ENCODE measurements at places on chromosomes 2 and 18.

DNA sequence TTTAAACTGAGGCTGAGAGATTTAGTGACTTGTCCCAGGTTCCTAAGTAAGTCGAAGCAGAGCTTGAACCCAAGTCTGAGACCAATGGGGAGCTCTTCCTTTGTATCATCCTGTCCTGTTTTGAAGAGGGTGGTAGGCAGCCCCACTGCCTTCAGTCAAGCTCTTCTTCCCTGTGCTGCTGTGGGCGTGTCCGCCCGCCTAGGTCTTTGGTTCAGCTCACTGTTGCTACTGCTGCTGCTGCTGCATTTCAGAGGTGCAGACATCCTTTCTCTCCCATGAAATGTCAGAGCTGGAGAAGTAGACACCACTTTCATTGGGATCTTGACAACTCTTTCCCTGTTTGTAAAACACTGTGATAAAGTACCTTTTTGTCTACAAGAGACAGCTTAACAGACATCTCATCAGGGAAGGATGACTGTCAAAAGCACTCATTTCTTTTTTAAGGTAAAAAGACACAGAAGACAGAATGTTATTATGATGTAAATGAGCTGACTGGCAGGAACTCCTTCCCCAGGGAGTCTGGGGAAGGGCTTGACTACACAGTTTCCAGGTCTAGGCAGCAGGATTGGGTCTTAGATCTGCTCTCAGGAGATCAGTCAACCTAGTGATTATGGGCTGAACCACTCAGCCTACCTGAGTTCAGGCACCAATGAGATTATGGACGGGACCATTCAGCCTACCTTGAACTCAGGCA lies 91.7 kb upstream of the TRIB2 start:
- no peak for DNase-seq

- DNase-seq, result no peak
Observed at GRCh38 chr18:8839281-8839680, 133.9 kb downstream of the MTCL1 start.

- DNase-seq, result no peak
Observed at GRCh38 chr2:153476491-153476815, 2.1 kb downstream of the RPRM start.

DNA sequence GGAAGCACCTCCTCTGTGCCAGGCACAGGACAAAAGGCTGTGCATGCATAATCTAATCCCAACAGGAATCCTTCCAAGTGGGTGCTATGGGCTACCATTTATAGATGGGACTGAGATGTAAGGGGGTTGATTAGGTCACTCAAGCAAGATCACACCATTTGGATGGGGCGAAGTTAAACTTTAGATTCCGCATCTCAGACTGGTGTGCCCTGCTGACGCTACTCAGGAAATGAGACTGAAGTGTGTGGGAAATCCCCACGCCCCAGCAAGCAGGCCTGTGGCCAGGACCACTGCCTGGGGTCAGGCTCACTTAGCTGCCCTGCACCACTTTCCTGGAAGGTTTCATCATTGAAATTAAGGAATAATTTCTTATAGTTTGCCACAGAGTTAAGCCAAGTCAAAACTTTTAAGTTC lies 70.5 kb upstream of the PPP1CB start:
- DNase-seq, result no peak

DNA sequence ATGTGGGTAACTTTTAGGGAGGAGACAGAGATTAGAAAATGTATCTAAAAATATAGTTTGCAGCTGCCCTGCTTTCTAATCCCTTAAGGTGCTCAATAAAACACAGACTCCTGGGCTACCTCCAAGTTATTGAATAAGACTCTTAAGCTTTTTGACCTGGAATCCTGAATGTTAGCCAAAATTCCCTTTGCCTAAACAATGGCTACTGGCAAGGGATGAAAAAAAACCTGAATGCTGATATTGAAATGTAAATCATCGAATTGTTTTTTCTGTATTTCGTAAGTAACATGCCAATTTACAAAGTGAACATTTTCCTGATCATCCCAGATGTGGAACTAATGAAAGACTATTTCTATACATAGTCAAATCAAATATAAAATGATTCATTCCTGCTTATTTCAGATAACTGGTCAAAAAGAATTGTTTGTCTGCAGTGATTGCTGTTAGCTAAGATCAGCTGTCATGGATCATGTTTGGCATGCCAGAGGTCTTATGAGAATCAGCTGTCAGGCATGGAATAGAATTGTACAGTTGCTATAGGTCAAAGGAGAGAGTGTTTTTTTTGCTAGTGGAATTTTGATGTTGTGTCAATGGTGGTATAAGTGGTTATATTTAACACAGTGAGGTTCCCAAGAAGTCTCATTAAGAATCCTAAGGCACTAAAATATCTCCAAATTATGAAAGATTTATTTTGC lies 363.6 kb upstream of the CWC22 start:
- no peak for DNase-seq

GRCh38 chr2:159612255-159612901 lies 4.0 kb downstream of the BAZ2B start:
- no peak for DNase-seq

DNA sequence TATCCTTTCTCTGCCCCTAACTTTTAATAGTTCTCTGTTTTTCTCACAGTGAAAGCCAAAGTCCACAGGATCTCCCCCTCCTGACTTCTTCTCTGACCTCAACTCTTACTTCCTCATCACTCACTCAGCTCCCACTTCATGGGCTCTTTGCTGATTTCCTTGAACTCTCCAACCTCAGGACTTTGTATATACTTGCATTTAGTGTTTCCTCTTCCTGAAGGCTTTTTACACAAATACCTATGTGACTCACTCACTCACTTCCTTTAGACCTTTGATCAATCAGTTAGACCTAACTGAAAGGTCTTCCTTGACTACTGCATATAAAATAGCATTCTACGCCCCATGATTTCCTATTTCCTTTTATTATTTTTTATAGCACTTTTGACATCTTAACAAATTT lies 233.1 kb upstream of the MEX3C start:
- no peak for DNase-seq

- DNase-seq, result peak; percentile 25
Observed at GRCh38 chr2:236997069-236997715, 88.5 kb upstream of the COPS8 start.

DNA sequence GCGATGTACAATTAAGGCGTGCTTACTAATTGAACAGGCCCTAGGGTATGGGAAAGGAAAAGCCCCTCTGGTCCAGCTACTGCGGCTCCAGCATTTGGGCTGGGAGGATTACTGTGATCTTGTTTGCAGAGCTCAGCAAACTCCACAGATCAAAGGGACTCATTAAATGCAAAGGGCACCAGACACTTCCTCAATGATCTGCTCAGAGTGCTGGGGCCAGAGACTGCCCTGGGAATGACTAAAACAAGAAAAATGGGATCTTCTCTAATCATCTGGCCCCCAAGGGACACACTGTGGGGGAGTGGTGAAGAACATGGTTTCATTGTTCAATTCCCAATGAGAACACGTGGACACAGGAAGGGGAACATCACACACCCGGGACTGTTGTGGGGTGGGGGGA lies 85.0 kb downstream of the MARCHF4 start:
- DNase-seq, result no peak

DNA sequence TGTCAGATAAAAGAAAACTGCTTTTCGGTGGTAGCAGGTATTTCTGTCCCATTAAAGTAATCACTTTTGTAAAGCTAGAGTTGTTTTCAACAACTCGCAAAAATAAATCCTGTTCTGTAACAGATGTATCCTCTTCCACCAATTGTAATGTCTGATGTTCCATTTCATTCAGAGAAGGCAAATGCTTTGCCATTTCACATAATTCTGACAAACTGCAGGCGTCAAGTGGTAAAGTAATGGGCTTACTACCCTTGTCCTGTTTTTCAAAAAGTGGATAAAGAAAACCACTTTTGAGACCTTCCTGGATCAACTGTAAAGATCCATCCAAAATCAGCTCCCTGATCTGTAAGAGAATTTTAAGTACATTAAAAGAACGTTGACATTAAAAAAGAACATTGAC lies 16.6 kb downstream of the METTL4 start:
- DNase-seq, result no peak

GRCh38 chr2:59745085-59745484 lies 808.4 kb downstream of the BCL11A start:
- no peak for DNase-seq

GRCh38 chr2:45845566-45845965 lies 194.1 kb downstream of the PRKCE start:
- DNase-seq, result no peak

- DNase-seq, result no peak
Observed at GRCh38 chr18:29185801-29186200, 1008.9 kb upstream of the CDH2 start.

- DNase-seq, result no peak
Observed at GRCh38 chr2:37898448-37898847, 26.6 kb upstream of the RMDN2 start.

DNA sequence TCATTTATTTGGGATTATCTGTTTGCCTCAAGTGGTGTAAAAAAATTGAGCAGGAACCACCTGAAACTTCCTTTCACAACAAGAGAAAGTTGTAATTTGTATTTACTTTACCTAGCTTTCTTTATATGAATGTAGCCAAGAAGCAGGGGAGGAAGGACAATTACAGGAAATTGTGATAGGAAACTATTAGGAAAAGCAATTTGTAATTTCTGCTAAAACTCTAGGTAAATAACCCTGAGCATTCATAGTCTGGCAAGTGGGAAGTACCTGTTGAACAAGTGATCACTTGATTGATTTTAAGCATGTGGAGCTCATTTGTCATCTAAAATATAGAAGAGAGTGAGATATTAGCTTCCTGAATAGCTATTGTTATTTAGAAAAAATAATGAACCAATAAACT lies 5.0 kb downstream of the TFPI start:
- DNase-seq, result no peak

DNA sequence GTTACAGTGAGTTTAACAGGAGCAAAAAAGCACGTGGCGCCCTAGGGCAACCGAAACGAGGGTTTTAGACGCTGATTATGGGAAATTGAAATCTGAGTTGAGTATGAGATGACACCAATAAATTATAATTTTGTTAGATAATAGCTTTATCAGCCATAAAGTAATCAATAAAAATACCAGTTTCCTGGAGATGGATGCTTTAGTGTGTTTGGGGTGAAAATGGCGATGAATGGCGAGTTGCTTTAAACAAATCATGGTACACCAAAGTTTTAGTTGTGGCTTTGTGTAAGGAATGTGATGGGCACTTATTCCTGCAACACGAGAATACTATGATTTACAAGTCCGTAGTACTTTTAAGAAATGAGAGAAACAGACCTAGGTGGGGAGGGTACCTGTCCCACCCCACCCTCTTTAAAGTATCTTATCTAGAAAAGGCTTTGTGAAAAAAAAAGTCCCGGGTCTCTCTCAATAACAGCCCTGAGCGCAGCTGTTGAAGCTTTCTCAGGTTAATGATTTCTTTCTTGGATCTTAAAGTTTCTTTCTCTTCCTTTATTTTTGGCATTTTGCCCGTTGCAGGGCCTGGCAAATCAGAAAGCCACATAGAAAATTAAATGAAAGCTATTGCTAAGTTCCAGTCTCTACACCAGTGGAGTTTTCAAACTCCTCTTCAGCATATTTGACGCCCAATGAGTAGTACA lies 1.5 kb upstream of the RRM2 start:
- DNase-seq, result no peak

GRCh38 chr2:10232096-10232815 lies 70.4 kb upstream of the HPCAL1 start:
- DNase-seq, result no peak

DNA sequence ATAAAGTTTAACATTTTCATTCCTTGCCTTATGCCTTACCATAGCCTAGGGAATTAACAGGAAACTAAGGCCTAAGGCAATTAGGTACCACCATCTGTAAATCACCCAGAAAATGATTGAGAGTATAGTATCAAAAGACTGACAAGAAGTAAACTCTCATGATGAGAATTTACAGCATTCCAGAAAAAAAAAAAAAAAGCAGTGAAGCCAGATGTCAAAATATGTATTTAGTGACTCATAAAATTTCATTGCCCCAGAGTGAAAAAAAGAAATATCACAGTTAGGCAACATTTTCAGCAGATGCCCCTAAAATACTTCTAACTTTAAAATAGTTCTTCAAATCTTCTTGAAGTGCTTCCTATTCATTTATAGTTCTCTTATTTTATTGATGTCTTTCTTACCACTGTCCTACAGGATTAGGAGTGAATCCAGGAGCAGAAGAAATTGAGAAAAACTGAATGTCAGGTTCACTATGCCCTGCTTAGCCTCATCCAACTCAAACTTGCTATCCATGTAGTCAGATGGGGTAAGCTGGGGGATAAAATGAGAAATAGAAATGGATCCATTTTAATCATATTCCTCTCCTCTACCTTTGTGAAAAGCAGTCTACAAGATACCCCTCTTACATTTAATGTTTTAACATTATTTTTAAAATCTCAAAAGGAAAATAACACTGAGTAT lies 57.3 kb upstream of the TANK start:
- DNase-seq, result no peak

DNA sequence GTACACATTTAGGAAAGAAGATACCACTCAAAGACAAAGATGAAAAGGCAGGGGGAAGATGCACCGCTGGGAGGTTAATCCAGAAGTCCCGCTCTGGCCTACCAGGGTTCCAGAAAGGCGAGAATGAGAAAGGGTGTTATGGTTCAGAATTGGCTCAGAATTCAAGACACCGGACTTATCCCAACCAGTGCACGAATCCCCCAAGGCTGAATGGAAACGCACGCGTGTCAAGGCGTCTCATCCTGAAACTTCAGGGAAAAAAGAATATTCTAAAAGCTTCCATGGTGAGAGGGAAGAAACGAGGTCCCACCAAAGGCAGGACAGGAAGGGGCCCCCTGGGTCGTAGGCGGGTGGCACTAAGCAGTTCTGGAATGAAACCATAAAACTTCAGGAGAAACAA lies 71.9 kb downstream of the SLC66A2 start:
- DNase-seq, result no peak

- no peak for DNase-seq
Observed at GRCh38 chr2:144239306-144239705, 280.6 kb downstream of the ZEB2 start.

DNA sequence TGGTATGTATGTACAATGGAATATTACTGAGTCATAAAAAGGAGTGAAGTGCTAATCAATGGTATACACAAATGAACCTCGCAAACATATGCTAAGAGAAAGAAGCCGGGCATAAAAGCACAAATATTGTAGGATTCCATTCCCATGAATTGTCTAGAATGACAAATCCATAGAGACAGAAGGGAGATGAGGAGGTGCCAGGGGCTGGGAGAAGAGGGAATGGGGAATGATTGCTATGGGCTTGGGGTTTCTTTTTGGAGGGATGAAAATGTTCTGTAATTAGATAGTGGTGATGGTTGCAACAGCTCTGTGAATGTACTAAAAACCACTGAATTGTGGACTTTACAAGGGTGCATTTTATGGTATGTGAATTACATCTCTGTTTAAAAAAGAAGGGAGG lies 73.5 kb downstream of the GLI2 start:
- DNase-seq, result no peak

GRCh38 chr2:100178085-100178788 lies 35.8 kb upstream of the AFF3 start:
- DNase-seq, result no peak

DNA sequence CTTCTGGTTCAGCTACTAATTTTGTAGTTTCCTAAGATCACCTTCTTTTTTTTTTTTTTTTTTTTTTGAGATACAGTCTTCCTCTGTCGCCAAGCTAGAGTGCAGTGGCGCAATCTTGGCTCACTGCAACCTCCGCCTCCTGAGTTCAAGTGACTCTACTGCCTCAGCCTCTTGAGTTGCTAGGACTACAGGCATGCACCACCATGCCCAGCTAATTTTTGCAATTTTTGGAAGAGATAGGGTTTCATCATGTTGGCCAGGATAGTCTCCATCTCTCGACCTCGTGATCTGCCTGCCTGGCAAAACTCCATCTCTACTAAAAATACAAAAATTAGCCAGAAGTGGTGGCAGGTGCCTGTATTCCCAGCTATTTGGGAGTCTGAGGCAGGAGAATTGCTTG lies 301.5 kb upstream of the TFPI start:
- no peak for DNase-seq

GRCh38 chr18:61833387-61833786 lies 59.4 kb downstream of the RNF152 start:
- no peak for DNase-seq

Measured in SJSA1 (cell line).